ENCODE measurements at places on chromosomes 2 and 18.

DNA sequence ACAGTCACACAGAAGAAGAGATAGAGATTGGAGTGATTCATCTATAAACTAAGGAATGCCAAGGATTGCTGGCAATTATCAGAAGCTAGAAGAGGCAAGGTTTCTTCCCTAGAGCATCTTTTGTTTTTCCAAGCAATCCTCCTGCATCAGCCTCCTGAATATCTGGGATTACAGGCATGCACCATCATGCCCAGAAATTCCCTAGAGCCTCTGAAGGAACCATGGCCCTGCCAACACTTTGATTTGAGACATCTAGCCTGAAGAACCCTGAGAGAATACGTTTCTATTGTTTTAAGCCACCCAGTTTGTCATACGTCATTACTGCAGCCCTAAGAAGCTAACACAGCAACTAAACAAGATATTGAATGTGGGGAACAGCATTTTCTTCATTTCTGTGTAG is 525.0 kb downstream of the ERBB4 start:
- no peak for DNase-seq

- no peak for DNase-seq
Observed at GRCh38 chr2:71275939-71276310, 49.0 kb upstream of the PAIP2B start.

- DNase-seq: peak; percentile 6
Observed at GRCh38 chr2:224884188-224884587, 158.1 kb downstream of the DOCK10 start.

DNA sequence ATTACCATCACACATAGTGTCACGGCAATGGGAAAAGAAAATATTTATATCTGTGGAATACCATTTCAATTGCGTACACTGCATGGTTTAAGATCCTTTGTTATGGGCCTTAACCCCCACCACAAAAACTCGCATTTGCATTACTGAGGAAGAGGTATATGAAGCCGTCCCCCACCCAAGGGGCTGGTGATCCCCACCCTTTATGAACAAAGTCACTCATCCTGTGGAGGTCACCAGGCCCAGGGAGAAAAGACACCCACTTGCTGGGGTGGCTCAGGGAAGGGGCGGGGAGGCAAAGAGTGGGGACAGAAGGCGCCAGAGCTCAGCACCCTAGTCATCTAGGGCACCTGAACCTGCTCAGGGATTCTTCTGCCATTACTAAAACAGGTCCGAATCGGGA is 133.8 kb downstream of the ZNF516 start:
- no peak for DNase-seq

DNA sequence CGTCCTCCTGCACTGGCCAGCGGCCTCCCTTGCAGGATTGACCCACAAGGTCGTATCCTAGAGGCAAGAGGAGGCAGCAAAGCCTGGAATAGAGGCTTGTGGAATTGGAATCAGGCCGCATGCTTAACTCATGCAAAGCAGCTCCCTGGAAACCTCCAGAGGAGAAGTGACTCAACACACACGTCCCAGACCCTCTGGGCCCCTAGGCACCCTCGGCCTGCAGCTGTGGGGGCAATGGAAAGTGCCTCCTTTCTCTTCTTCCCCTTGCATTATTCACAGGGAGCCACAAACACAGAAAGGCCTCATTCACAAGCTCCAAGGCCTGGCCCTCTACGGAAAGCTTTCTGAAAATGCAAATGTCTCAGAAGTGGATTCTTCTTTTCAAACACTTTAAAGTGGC is 19.6 kb downstream of the SPATA3 start:
- no peak for DNase-seq

DNA sequence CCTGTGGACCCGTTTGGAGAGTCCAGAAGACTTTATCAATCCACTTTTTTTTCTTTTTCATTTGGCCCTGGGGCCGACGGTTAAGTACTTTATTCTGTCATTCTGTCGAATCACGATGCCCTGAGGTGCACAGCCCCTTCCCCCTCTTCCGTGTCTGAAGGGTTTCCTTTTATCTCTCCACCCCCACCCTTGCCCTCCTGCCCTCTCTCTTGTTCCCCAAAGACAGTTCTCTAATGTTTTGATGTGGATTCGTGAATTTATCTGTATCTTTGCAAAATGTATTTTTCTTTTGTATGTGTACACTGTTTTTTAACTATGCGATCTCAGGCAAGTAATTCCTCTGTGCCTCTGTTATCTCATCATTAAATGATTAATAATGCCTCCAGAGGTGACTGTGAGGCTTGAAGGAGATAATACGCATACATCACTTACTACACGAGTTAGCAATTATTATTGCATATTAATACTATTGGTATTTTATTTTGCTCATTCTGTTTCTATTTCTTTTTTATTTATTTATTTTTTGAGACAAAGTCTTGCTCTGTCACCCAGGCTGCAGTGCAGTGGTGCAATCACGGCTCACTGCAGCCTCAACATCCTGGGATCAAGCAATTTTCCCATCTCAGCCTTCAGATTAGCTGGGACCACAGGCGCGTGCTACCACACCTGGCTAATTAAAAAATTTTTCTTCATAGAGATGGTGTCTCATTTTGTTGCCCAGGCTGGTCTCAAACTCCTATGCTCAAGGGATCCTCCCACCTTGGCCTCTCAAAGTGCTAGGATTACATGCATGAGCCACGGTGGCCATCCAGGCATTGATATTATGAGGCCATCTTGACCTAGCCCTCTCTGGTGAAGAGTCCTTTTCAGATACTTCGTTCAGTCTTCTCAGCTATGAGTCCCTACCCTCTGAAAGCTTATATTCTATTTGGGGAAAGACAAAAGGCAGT is 1.4 kb upstream of the CASP8 start:
- DNase-seq: no peak

- DNase-seq: no peak
Observed at GRCh38 chr18:10057401-10057893, 143.6 kb downstream of the VAPA start.

- DNase-seq: no peak
Observed at GRCh38 chr2:47617028-47617427, 165.9 kb upstream of the MSH6 start.

DNA sequence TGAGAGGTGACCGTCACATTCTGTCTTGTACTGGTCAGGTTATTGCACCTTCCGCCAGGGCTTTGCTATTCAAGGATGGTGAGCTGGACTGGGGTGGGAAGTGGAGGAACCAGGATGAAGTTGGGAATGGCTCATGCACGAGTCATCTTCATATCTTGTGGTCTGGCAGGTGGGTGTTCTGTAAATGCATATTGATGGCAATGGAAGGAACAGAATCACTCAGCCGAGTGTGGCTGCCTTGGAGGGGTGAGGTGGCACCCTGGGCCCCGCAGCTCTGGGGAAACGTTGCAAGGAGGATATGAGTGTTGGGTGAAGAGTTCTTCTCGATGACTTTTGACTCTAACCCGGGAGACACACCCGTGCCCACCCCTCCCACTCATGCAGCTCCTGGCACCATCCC is 1.2 kb downstream of the NEU2 start:
- no peak for DNase-seq

- DNase-seq: no peak
Observed at GRCh38 chr18:48922226-48922800, 28.5 kb downstream of the SMAD7 start.

- DNase-seq: no peak
Observed at GRCh38 chr2:168790226-168790902, 12.1 kb upstream of the NOSTRIN start.

- peak; percentile 30 for DNase-seq
Observed at GRCh38 chr2:232891621-232892071, 21.6 kb downstream of the SNORC start.

- no peak for DNase-seq
Observed at GRCh38 chr2:21924640-21925285, 801.0 kb downstream of the TDRD15 start.

DNA sequence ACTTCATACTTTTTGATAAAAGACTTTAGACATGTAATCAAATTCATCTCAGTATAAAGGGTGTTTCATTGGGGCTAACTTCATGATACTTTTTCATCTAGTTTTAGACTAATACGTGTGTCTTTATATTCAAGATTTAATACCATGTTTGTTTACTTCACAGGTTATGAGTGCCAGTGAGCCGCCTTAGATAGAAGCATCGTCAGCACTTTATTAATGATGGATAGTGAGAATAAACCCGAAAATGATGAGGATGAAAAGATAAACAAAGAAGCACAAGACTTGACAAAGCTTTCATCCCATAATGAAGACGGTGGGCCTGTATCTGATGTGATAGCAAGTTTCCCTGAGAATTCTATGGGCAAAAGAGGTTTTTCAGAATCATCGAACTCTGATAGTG is 33.1 kb downstream of the ZNF407 start:
- no peak for DNase-seq

GRCh38 chr2:128366713-128367511 is 48.2 kb upstream of the HS6ST1 start:
- DNase-seq: no peak

- no peak for DNase-seq
Observed at GRCh38 chr2:8215159-8215863, 466.5 kb upstream of the ID2 start.

DNA sequence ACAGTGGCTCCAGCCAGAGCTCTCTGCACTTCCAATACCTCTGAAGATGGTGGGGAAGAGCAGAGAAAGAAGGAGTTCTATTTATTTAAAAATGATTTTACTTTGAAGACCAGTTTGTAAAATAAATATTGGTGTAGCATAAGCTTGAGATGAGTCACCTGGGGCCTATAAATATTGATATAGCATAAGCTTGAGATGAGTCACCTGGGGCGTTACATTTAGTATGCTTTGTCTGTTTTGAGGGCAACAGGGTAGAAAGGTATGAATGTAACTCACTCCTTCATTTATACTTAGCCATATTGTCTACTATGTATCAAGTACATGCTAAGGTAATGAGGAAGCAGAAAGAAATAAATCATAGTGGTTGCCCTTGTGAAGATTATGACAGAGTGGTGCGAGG is 7.7 kb upstream of the SULT1C4 start:
- DNase-seq: no peak

GRCh38 chr18:27143580-27144287 is 41.4 kb downstream of the CHST9 start:
- no peak for DNase-seq

- no peak for DNase-seq
Observed at GRCh38 chr2:3277748-3278520, 99.7 kb downstream of the EIPR1 start.

DNA sequence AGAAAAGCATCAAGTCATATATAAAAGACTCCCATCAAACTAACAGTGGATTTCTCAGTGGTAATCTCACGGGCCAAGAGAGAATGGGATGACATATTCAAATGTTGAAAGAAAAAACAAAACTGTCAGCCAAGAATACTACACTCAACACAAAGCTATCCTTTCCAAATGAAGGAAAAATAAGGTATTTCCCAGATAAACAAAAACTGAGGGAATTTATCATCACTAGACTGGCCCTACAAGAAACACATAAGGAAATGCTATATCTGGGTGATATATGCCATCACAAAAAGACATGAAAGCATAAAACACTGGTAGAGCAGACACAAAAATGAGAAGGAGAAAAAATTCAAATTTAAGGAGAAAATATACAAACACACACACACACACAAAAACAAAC is 118.6 kb downstream of the ACVR1 start:
- DNase-seq: no peak

- DNase-seq: no peak
Observed at GRCh38 chr18:69401226-69401971, 711 bp downstream of the DOK6 start.

GRCh38 chr2:120470041-120470965 is 124.4 kb downstream of the INHBB start:
- peak; percentile 81 for DNase-seq

GRCh38 chr2:127909019-127909418 is 23.3 kb upstream of the AMMECR1L start:
- DNase-seq: no peak

DNA sequence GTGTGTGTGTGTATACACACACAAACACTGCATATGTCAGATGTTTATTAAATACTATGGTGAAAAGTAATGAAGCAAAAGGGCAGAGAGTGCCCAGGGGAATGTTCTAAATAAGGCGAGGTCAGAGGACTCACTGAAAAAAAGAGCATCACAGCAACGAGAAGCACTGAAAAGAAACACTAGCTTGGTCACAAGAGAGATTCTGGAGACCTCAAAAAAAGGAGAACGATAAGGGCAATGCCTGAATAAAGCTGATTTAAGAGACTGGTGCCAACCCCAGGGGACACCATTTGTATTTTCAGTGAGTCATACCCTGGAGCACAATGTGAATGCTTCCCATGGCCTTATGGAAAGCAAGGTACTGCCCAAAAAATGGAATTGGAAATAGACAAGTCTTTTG is 14.5 kb downstream of the SLC40A1 start:
- no peak for DNase-seq

GRCh38 chr2:156331572-156332283 is 793 bp downstream of the NR4A2 start:
- DNase-seq: peak; percentile 64

- DNase-seq: no peak
Observed at GRCh38 chr2:97726261-97727064, 13.1 kb downstream of the ZAP70 start.

- DNase-seq: no peak
Observed at GRCh38 chr2:101153787-101154186, 2.6 kb upstream of the TBC1D8 start.

DNA sequence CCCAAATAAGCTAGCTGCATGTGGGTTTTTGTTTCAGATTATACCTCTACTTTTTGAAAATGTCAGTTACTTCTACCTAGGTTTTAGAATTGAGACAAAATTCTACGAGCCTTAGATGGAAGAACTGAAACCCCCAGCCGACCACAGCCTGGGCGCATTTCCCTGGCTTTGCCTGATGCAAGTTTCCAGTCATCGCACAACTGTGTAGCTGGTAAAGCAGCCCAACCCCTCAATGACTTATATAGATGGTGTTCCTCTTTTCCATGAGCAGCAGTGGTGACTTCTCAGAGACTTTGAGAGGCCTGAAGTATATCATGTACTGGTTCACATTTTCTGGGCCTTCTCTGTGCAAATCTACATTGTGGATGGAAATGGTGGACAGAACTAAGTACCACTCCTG is 515.4 kb upstream of the RAB6C start:
- DNase-seq: no peak

GRCh38 chr2:46361920-46362666 is 64.9 kb downstream of the EPAS1 start:
- no peak for DNase-seq

DNA sequence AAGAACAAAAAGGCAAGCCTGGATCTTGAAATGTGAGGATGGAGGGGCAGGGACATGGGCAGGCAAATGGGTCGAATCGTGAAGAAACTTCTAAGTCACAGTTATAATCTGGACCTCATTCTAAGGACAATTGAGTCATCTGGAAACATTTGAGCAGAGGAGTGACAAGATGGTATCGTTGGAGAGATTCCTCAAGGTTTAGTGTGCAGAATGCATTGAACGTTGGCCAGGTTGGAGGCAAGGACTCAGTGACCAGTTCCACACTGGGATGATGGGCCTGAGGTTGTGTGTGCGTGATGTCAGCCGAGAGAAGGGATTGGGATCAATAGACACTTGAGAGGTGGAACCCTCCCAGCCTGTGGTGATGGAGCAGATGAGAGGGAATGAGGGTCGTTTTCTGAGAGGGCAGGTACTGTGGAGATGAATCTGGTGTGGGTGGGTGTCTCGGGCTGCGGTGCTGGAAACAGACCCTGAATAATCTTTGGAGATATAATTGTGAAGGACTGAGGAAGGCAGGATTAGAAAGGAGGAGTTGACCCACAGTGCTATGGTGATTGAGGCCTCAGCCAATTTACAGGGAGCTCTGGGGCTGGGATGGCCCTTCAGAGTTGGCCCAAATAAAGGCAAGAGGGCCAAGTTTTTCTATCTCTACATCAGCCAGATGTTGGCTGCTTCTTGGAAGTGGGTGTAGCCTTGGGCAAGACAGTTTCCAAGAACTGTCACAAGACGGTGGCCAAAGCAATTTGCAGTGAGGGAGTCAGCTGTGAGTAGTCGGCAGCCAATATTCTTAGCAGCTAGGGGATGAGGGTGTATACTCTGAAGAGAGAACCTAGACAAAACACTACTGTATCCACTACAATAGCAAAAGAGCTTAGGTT is 5.8 kb upstream of the ZNF532 start:
- no peak for DNase-seq
